Fibroblast of upper back skin (primary cell): ENCODE measurements at places on chromosomes 3 and 15.

GRCh38 chr3:8561370-8561769, 59.7 kb downstream of the LMCD1 start:
- DNase-seq = peak; percentile 41

DNA sequence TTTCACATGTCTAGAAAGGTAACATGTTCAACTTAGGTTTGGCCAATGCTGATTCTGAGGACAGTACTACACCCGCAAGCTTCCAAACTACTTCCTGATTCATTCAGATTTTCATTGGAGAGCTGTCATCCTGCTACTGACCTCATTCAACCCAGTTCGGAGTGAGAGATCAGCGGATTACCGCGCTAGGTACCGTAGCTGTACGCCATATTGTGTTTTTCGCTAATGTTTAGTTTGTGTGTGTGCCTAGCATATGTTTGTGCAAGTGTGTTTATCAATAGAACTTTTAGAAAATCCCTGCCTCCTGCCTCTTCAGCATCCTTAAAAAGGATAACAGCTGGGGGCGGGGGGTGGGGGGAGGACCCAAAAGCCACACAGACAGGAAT, 1.1 kb downstream of the ZBTB20 start:
- DNase-seq = peak; percentile 69

DNA sequence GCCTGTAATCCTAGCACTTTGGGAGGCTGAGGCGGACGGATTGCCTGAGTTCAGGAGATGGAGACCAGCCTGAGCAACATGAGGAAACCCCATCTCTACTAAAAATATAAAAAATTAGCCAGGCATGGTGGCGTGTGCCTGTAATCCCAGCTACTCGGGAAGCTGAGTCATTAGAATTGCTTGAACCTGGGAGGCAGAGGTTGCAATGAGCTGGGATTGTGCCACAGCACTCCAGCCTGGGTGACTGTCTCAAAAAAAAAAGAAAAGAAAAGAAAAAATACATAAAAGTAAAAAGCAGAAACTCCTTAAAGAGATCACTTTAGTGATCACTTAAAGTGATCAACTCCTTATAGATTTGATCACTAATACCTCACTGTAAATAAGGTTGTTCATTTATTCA, 78.0 kb downstream of the GMPS start:
- DNase-seq = peak; percentile 16

GRCh38 chr15:100681335-100681746, 79.0 kb downstream of the ASB7 start:
- DNase-seq = no peak

- DNase-seq = no peak
Observed at GRCh38 chr3:24460974-24461373, 33.7 kb downstream of the THRB start.

DNA sequence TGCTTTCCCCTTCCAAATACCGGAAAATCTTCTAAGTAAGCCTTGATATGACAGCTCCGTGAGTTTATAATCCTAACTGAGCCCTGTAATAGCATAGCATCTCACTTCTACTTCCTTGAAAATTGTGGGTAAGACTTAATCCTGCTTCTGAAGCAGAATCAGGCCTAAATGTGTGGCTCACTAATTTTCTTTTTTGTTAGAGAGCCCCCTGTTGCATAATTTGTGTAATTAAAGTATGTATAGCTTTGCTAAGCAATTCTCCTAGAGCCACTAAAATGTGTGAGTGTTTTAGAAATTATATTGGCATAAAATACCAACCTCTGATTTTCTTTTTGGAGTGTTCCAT, 304.4 kb downstream of the FGF12 start:
- no peak for DNase-seq

GRCh38 chr3:196995646-196996355, 27.2 kb upstream of the PIGZ start:
- DNase-seq = no peak
